T-helper 2 cell (primary cell): ENCODE measurements at places on chromosomes 13 and 19.

DNA sequence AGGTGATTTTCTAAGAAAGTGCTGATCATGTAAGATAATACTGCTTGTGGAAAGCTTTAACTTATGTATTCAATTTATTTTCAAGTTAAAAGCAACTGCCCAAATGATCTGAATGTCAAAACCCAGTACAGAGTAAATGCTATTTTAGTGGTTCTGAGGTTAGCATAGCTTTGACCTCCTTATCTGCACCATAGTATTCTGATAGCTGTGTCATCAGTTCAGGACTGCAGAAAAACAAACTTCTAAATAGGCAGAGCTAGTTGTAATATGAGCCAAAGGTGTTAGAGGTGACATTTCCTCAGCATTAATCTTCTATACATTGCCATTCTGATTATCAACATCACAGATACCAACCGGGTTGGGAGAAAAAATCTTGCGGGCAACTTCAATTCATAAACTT is 758.7 kb downstream of the SLITRK5 start:
- DNase-seq, result no peak

DNA sequence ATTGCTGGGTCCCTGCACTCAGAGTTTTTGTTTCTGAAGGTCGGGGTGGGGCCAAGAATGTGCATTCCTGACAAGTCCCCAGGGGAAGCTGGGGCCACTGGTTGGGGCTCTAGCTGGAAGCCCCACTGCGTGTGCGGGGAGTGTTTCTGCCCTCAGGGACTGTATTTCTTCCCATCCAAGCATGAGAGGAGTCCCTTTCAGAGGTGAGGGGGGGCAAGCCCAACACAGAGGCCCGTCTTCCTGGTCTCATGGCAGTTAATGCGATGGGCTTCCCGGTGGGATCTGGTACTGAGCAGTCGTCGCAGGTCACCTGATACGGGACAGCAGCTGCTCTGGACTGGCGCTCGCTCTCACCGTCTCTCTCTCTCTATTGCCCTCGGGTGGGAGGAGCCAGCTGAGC is 50.4 kb downstream of the GPR12 start:
- no peak for DNase-seq

- DNase-seq, result no peak
Observed at GRCh38 chr19:4688587-4688986, 18.4 kb upstream of the MYDGF start.

GRCh38 chr13:104315606-104316005 is 1249.4 kb upstream of the SLC10A2 start:
- no peak for DNase-seq

DNA sequence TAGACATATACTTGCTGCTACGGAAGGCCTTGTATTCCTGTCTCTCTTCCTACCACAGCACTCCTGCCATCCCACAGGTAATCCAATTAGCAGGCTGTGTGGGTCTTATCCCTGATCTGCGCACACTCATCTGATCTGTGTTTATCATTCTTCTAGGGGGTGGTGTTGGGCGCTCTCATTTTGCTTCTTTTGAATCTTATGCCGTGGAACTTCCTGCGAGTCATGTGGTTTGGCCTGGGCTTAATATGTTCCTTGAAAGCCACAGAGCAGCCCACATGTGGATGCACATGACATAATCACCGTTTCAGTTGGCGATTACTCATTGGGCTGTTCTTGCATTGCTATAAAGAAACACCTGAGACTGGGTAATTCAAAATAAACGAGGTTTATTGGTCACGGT is 7.5 kb downstream of the RASA3 start:
- DNase-seq, result peak; percentile 63

DNA sequence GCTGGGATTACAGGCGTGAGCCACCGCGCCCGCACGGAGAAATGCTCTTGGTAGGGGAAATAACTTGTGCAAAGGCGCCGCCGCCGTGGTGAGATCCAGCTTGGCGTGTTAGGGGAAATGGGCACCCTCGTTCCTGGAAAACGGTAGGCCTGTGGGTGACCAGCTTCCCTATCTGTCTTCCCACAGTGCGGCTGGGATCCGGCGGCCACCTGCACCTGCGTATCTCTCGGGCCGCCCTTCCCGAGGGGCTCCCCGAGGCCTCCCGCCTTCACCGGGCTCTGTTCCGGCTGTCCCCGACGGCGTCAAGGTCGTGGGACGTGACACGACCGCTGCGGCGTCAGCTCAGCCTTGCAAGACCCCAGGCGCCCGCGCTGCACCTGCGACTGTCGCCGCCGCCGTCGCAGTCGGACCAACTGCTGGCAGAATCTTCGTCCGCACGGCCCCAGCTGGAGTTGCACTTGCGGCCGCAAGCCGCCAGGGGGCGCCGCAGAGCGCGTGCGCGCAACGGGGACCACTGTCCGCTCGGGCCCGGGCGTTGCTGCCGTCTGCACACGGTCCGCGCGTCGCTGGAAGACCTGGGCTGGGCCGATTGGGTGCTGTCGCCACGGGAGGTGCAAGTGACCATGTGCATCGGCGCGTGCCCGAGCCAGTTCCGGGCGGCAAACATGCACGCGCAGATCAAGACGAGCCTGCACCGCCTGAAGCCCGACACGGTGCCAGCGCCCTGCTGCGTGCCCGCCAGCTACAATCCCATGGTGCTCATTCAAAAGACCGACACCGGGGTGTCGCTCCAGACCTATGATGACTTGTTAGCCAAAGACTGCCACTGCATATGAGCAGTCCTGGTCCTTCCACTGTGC is 2.4 kb downstream of the GDF15 start:
- DNase-seq, result peak; percentile 71

DNA sequence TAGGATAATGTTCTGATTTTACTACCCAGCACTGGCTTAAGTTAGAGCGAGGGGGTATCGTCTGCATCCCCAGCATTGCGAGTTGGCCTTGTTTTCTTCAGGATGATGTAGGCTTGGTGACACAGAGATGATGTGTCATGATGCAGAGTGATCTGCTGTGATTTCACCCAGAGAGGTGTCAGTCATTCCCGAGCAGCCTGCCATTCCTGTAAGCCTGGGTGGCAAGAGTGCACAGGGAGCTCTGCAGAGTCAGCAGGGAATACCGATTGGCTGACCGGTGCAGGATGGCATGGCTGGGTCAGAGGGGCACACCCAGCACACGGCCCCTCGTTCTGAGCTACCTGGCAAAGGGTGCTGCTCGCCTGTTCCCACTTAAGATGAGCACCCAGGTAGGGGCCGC is 15.8 kb upstream of the GJB6 start:
- DNase-seq, result no peak

DNA sequence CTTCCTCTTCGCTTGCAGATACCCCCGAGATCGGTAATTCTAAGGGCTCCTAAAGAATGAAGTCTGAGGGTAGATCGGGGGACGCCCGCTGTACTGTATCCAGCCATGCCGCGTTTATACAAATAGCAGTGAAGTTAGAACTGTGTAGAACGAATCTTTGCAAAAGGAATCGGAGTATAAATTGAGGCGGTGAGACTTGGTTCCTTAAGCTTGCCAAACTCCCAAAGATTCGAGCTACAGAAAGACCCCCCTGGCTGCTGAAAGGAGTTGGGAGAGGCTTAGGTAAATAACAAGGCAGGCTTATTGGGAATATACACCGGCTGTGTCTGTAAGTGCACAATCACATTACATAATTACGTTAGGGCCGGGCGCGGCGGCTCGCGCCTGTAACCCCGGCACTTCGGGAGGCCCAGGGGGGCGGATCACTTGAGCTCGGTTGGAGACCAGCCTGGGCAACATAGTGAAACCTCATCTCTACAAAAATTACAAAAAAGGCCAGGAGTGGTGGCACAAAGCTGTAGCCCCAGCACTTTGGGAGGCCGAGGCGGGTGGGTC is 12.2 kb downstream of the TMEM160 start:
- DNase-seq, result no peak

DNA sequence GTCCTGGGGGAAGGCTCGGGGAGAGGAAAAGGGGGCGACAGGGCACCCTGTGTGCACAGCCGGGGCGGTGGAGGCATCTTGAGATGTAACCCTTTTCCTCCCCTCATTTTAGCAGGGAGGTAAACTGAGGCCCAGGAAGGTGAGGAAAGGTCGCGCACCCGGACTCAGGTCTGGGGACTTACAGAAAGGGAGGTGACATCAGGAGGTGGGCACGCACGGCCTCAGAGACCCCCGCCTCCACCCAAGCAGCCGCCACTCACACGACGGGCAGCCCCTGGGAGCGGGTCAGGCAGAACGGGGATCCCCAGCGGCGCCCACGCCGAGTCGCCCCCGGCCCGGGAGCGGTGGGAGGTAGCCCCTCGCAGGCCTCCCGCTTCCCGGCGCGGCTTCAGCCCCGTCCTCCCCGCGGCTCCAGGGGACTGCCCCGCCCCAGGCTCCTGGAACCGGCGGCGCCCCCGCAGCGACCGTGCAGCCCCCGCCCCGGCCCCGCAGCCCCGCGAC is 477 bp downstream of the PIP5K1C start:
- DNase-seq, result no peak

DNA sequence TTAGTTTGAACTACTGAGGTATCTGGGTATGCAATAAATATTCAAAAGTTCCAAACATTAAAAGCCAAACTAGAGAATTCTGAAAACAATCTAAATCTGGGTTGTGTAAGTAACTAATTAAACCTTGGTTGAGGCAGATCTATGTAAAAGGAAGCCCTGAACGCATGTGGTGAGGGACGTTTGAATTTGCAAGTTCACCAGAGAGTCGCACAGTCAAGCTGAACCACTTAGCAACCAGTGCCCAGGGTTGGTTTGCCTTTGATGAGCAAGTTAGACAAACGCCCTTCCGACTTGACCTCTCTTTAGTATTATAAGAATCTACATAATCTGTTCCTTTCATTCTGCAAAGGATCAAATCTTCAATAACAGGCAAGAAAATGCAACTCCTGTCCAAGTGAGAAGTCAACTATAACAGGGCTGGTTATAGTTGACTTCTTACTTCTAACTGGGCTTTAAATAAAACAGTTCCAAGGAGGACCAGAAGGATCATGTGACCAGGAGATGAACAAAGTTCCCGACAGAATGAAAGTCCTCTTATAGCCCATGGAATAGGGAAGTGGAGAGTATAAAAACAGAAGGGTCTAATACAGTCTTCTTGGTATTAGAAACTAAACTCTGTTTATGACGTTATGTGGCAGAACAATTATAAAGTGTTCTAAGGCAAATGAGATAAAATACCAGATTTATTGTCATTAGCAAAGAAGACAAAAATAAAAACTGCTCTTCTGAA is 40.6 kb downstream of the PHF11 start:
- no peak for DNase-seq

DNA sequence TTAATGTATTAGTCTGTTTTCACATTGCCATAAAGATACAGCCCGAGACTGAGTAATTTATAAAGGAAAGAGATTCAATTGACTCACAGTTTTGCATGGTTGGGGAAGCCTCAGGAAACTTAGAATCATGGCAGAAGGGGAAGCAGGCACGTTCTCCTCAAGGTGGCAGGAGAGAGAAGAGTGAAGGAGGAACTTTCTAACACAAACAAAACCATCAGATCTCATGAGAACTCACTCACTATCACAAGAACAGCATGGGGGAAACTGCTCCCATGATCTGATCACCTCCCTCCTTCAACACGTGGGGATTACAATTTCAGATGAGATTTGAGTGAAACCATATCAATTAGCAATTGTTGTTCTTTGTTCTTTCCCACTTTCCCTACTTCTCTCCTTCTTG is 689.0 kb upstream of the SLITRK1 start:
- no peak for DNase-seq

GRCh38 chr19:38170334-38170733 is 53.7 kb downstream of the DPF1 start:
- DNase-seq, result no peak

DNA sequence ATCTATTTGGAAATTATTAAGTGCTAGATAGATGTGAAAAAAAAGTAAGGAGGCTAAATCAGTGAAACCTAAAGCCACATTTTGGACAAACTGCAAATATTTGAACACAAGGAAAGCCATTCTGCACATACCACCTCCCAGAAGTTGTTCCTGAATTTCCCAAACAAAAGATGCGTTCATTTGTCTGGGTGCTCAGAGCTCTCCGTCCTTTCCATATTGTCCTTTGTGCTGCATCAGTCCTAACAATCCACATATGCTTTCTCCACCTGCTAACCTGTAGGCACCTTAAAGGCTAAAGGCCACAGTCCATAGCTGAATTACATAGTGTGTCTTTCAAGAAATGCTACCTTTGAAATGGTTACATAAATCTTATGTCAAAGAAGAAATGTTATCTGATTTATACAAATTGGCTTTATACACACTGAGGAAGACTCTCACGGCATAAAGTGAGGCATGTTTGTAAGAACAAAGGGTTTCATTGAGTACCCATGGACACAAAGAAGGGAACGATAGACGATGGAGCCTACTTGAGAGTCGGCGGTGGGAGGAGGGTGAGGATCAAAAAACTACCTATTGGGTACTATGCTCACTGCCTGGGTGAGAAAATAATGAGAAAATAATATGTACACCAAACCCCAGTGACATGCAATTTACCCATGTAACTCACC is 182.0 kb downstream of the RGCC start:
- DNase-seq, result no peak

DNA sequence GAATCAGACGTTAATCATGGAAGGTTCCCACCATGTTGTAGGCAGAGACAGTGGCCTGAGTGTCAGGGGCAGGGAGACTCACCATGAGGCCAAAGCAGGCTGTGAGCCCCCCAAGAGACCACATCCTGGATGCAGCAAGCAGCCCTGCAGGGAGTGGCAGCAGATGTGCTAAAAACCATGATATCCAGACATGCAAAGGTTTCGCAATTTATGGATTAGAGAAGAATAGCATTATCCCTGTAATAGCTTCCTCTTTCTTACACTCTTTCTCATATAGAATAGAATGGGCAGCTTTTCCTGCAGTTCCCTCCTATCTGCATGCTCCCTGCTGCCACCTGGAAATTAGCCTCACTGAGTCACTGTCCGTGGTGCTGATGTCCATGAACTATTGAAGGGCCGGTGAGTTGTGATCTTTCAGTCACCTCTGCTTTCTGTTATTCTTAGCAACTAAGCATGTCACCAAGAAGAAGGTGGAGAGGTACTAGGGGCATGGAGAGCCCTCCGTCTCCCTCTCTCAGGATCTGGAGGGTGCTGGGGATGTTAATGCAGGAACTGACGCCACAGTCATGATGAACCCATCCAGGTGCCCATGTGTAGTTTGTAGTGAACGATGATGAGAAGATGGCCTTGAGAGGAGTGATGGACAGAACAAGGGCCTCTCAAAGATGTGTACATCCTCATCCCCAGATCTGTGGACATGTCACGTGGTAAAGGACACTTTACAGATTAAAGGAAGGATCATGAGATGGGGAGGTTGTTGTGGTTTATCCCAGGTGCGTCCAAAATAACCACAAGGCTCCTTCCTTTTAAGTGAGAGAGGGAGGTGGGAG is 9.9 kb downstream of the CEACAM4 start:
- no peak for DNase-seq

DNA sequence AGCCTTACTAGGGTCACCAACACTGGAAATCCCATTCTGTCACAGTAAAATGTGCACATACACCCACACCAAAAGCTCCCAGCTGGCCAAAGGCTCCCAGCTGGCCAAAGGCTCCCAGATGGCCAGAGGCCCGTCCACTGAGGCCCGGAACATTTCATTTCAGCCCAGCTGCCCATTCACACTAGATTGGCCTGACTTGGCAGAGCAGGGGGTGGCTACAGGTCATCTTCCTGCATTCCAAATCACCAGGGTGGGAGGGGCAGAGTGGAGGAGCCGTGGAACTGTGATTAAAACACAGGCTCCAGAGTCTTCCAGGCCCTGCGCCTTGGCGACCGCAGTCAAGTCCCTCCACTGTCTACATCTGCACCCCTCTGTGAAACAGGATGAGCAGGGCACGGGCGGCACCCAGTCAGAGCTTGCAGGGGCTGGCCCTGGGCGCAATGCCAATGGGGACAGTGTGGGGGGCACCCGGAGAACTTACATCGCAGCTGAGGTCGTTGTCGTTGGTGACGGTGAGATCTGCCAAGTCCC is 10.1 kb upstream of the PRKD2 start:
- no peak for DNase-seq
